ENCODE measurements at places on chromosomes 7 and 10.

DNA sequence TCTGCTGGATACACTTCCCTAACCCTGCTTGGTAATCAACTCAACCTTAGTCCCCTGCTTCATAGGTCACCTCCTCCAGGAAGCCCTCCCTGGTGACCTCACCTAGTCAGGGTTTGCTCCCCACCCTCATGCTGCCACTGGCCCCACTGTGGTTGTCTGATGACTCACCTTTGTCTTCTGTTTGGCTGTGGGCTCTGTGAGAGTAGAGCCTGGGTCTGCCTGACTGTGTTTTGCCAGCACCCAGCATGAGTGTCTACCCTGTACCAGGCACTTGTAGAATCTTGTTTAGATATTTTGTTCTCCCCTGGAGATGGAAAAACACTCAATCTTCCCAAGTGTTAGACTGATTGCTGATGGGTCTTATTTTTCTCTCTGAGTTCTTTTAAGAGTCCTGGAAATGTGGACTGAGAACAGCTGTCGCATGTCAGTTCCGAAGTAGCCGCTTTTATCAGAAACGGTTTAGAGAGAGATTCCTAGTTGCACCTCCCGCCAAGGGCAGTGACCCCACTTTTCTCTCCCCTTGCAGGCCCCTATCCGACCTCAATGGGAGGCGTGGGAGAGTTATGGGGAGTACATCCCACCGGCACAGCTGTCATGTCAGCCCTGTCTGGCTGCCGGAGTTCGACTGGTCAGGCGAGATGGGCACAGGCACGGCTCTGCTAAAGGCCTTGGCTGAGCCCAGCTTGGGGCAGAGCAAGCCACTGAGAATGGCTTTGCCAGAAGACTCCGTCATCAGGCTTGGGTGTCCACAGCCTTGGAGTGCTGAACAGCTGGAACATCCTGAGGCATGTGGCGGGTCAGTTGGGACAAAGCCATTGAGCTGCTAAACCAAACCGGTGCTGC is 134.3 kb downstream of the GRK5 start:
- DNase-seq: no peak

DNA sequence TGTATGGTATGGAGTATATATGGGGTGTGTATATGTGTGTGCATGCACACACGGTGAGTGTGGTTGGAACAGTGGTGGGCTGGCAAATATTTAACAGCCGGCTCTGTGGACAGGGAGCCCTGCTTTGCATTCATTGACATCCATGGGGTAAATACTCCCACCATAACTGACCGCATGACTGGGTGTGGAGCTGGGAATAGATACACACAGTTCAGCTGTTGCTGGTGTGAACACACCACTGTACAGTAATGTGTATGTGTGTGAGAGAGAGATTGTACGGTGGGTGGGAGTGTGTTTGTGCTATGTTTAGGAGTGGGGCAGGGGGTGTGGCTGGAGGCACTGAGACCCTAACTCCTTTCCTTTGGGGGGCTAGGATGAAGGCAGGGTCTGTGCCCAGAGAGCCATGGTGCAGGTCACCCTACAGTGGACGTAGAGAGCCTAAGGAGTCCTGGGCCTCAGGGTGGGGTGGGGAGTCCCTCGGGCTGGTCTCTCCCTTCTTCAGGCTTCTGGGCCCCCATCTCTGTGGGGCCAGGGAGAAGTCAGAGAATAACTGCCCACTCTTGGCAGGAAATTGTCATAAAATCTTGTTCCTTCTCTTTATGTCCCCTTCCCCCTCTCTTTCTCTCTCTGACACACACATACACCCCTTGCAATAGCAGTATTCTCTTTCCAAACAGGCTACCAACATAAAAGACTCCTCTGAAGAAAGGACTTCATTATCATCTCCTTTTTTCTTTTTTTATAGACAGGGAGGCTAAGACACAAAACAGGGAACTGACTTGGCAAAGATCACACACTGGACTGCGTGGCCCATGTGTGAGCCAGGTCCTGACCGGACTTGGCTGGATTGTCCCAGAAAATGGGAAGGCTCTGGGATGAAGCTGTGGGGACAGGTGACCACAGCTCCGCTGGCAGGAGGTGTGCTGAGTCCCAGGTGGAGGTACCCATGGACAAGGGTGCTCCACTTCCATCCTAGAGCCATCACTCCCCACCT is 3.2 kb downstream of the SFRP5 start:
- no peak for DNase-seq

DNA sequence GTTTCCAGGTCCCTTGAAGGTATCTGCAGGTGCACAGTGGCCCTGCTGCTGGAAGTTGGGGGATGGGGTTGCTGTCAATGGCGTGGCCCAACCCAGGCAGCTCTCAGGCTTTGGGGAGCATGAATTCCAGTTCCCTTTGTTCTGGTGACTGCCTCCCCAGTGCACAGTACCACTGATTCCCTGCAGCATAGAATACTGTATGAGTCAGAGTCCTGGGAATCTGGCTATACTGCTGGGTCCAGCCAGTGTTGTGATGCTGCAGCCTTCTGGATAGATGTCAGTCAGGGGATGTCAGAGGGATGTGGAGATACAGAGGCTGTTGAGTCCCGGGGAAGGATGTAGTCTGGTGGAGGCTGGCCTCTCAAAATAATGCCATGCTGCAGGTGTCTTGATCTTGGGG is 99.3 kb downstream of the LANCL2 start:
- DNase-seq: no peak

DNA sequence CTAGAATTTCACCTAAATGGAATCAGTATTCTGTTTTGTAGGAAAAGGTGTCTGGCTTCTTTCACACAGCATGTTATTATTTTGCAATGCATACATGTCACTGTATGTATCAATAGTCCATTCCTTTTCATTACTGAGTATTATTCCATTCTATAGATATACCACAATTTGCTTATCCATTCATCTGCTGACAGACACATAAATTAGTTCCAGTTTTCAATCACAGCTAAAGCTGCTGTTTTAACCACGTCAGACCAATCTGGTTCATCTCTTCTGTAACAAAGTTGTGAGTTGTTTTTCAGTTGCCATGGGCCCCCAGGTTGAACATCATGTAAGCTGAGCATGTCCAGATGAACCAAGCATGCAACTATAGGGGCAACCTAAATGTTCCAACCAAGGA is 282.1 kb upstream of the MKLN1 start:
- DNase-seq: no peak
